ENCODE measurements at places on chromosomes 11 and 22.

- no peak for DNase-seq
These were observed 1.1 kb upstream of the ATG16L2 start for GRCh38 chr11:72812967-72813739.

GRCh38 chr11:119055901-119056300, 1.1 kb downstream of the HYOU1 start:
- DNase-seq, result no peak

- no peak for DNase-seq
These were observed 39.3 kb upstream of the MYO18B start for GRCh38 chr22:25702571-25703167.

DNA sequence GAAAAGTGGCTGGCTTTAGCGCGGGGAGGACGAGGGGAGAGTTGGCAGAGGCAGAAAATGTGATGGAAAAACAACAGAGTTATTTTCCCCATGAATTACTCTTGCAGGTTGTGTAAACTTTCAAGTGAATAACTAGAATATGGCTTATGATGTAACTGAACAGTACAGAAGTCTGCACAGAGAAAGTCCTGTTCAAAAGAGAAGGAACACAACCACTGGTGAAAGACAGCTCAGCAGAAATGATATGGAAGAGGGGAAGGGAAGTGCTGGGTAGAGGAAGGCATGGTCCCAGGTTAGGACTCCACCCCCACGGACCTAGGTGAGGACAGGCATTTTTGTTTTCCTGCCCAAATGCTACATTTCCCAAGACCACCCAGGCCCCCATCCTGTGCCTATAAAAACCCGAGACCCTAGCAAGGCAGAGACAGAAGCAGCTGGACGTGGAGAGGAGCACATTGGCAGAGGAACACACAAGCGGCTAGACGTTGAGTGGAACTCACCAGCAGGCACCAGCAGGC, 77.7 kb downstream of the MAML2 start:
- DNase-seq, result no peak

- no peak for DNase-seq
These were observed 388.2 kb downstream of the KCNA4 start for GRCh38 chr11:29628609-29629008.

DNA sequence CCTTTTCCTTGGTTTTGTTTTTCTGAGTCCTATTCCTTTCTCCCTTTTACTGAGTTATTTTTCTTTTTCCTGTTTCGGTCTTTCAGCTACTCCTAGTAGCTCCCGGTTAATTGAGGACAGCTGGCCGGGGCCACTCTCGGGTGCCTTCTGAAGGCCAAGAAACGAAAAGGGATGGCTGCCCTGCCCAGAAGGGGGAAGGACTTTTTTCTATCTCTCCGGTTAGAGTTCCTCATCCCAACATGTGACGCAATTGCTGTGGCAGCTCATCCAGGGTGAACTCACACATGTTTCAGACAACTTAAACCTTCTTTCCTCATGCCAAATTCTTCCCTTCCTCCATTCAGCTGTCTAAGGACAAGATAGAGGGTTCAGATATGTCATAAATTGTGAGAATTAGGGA, 83.6 kb downstream of the PIWIL4 start:
- no peak for DNase-seq
